ENCODE measurements at places on chromosomes 3 and 15.
A peak's percentile ranks its signal among the peaks of the same experiment; 100 is the strongest.

DNA sequence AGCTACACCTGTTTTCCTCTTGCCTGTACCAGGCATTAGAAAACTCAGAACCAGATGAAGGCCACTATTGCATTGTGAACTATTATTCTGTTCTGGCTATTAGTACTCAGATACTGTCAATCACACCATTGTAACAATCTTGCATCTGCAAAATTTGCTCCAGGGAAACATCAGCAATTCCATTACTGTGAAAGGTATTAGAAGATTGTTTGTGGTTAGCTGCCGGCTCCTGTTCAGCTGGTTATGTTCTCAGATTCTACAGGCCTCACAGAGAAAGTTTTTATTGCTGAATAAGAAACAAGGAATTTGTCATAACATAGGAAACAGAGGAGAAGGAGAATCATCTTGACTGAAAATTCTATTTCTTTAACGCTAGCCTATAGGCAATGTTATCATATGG is 179.9 kb downstream of the PLOD2 start:
- no peak for DNase-seq

DNA sequence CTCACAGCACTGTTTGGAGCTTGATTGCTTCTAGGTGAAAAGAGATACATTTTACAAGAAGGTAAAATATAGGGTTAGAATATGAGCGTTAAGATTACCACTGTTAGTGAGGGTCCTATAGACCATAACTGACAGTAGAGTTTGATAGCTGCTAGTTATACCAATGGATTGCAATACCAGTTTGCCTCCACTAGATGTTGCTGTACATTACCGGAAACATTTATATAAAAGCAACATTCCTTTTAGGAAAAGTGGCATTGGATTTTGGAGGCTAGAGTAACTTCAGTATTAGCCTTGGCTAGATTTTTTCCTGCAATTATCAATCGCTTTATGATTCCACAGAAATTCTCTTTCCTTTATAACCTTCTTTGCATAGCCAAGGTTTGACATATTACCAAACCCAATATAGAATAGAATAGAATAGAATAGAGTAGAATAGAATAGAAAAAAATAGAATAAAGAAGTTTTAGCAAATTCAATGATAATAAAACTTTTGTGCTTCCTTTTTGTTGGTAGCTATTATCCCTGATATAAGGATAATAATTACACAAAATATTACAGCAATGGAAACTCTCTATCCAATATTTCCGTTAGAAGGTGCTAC is 1093.6 kb upstream of the ALCAM start:
- DNase-seq: no peak

GRCh38 chr15:85772668-85773067 is 22.1 kb downstream of the KLHL25 start:
- DNase-seq: no peak

DNA sequence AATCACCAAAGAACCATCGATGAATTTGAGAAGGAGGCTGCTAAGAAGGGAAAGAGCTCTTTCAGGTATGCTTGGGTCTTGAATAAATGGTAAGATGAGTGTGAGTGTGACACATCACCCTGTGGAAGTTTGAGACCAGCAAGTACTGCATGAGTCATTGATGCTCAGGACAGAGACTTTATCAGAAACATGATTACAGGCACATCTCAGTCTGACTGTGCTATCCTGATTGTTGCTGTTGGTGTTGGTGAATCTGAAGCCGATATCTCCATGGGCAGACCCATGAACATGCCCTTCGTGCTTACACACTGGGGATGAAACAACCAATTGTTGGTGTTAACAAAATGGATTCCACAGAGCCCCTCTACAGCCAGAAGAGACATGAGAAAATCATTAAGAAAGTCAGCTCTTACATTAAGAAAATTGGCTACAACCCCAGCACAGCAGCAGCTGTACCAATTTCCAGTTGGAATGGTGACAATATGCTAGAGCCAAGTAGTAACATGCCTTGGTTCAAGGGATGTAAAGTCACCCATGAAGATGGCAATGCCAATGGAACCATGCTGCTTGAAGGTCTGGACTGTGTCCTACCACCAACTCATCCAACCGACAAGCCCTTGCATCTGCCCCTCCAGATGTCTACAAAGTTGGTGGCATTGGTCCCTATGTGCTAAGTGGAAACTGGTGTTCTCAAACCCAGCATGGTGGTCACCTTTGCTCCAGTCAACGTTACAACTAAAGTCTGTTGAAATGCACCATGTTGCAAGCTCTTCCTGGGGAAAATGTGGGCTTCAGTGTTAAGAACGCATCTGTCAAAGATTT is 20.5 kb downstream of the TM4SF4 start:
- DNase-seq: no peak

DNA sequence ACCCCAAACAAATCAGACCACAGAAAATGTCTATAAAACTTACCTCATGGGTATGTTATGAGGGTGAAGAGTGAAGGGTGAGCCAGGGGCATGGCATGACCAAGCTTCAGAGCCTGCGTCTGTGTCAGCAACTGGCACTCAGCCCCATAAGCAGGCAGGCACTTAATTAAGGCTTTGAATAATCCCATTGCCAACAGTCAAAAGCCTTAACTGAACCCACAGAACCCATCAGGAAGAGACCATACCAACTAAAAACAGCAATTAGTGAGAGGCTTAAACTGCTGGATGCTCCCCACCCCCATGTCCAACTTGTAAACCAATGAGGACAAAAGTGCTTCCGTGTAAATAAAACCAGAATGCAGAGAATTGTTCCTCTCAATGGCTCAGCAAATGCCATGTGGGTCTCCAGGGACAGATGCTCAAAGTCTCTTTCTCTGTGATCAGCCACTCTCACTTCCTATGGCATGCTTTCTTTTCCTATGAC is 126.0 kb downstream of the MYLK start:
- no peak for DNase-seq

GRCh38 chr3:148021381-148021780 is 612.2 kb downstream of the ZIC1 start:
- DNase-seq: no peak

DNA sequence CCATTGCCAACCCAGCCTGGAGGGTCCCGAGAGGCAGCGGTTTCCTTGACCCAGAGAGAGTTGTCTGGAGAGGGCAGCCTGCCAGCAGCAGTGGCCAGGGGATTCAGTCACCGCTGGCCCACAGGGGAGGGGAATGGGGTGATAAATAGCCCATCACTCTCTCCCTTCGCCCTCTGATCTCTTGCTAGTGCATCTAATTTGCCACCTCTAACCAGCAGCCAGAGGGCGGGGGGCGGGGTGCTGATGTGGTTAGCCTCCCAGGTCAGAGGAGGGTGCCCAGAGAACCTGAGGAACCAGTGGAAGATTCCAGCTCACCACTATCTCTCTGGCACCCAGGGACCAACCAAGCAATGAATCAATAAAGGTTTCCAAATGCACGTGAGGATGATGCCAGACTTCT is 35.1 kb upstream of the SLC6A11 start:
- DNase-seq: no peak

DNA sequence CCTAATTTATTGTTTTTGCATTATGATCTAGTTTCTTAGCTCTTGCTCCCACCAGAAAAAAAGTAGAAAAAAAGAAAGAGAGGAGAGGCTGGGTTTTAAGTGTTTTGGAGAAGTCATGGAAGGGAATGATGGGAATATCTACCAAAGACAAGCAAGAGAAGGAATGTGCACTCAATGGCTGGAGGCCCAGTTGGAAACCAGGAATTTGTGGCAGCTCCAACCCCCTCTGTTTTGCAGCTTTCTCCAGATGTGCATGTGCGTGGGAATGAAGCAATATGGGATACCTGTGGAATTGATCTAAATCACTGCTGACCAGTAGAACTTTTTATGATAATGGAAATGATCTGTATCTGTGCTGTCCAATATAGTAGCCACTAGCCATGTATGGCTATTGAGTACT is 27.1 kb downstream of the EIF2AK4 start:
- DNase-seq: no peak

DNA sequence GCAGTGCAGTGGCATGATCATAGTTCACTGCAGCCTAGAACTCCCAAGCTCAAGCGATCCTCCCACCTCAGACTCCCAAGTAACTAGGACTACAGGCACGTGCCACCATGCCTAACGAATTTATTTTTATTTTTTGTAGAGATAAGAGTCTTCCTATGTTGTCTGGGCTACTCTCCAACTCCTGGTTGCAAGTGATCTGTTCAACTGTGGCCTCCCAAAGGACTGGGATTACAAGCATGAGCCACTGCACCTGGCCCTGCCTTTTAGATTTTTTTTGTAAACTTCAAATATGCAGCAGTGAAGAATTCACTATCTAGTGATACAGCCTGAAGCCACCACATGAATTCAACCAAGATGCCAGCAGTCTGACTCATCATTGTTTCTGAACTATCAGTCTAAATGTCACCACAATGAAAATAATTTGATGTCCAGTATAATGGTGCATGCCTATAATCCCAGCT is 32.7 kb downstream of the UBXN7 start:
- no peak for DNase-seq

DNA sequence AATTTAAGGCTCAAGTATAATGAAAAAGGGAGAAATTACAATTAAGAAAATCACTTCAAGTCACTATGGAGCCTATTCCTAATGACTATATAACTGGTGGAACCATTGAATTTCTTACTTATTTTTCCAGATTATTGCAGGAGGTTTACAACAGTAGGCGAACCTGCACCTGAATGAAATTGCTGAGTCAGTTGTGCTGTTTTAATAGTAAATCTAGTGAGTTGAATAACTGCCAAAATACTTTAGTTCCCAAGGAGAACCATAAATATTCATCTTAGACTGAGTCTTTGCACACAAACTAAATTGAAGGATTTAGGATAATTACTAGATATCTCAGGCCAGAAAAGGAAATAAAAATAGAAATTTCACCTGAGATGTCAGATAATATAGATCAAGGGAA is 1052.8 kb downstream of the NAALADL2 start:
- no peak for DNase-seq

DNA sequence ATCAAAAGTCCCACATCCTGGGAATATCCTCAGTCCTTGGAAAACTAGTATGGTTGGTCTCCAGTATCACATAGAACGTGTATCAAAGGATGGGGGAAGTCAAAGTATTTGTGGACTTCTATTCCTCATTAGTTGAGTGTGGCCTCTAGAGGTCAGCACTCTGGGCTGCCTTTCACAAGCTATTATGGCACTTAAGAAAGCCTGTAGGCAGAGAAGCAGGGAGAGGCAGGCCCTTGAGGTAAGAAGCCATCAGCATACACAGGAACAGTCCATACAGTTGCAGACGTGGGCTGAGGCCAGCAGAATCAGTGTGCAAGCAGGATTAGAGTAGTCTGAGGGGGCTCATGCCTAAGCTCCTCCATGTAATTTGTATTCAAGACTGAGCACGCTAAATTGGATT is 341.7 kb downstream of the CLSTN2 start:
- DNase-seq: no peak

- DNase-seq: no peak
Observed at GRCh38 chr15:47461652-47462141, 255.6 kb upstream of the SEMA6D start.

DNA sequence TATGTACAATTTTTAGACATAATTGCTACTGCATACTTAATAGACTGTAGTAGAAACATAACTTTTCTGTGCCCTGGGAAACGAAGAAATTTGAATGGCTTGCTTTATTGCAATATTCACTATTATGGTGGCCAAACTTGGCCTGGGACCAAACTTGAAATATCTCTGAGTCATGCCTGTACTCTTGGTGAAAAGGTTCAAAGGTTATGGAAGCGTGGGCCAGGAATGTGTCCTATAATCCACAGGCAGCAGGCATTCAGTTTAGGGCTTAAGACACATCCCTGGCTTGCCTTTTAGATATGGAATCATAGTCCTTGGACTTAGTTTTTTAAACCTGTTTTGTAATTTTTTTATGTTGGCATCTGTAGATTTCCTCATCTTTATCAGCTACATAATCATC is 124.3 kb downstream of the LRIG1 start:
- DNase-seq: peak; percentile 44

GRCh38 chr3:66068255-66068654 is 29.5 kb upstream of the MAGI1 start:
- DNase-seq: no peak

GRCh38 chr3:43540624-43541023 is 81.2 kb downstream of the ANO10 start:
- DNase-seq: no peak

DNA sequence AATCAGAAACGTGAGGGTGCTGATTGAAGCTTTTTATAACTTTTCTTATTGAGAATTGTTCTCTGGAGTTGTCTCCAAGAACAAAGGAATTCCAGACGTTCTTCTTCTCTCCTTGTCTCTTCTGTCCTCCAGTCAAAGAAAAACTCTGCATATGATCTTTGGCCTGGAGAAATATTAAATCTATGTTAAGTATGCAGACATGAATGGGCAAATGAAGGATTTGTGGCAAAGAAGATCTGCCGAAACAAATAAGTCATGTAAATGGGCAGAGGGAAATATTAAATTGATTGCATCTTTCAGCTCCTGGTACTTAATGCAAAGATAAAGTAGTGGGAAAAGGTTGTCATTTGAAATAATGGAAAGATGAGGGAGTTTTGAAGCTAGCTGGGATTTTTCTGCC is 74.9 kb downstream of the IGF1R start:
- DNase-seq: no peak

DNA sequence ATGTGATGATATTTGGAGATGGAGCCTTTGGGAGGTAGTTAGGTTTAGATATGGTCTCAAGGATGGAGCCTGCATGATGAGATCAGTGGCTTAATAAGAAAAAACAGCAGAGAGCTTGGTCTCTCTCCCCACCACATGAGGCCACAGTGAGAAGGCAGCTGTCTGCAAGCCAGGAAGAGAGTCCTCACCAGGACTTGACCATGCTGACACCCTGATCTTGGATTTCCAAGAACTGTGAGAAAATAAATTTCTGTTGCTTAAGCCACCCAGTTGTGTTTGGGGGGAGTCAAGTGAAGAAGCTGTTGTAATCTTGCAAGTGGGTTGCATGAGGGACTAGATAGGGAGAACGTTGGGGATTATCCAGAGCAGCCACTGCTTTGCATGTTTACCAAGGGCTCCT is 62.3 kb upstream of the TNFAIP8L3 start:
- DNase-seq: no peak

GRCh38 chr3:42501681-42502428 is 588 bp upstream of the VIPR1 start:
- DNase-seq: no peak

- DNase-seq: no peak
Observed at GRCh38 chr15:74838746-74839525, 4.0 kb downstream of the ULK3 start.

GRCh38 chr15:70160803-70161565 is 63.3 kb upstream of the TLE3 start:
- no peak for DNase-seq

DNA sequence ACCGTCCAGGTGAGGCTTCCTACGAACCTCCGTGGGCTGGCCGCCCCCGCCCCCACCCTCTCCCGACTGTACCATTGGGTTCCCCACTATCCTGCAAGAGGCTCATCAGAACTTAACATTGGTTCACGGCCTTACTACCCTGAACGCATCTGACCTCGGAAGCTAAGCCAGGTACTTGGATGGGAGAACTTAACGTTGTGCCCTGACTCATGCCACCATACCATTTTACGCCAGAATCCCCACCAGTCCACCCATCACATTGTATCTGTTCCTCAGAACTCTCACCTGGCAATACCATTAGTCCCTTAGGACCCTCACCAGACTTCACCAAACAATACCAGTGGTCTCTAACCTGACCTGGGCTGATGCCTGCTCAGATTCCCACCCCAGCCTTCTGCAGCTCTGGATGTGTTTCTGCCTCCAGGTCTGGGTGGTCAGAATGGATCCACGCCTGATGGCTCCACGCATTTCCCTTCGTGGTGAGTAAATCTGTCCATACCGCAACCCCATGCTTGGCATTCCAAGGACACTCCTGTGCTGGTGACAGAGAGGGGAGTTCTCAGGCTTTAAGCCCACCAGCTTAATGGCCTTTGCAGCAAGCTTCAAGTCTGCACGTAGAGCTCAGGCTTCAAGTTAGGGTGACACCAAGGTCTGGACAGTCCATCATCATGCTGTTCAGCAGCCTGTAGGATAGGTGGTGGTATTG is 562 bp downstream of the TCTA start:
- no peak for DNase-seq

Data from pulmonary artery endothelial cell (primary cell).